ENCODE measurements at places on chromosomes 4 and X.

GRCh38 chr4:70619288-70619687 is 9.3 kb upstream of the ENAM start:
- DNase-seq = no peak

GRCh38 chrX:24245202-24245601 is 68.7 kb downstream of the SUPT20HL2 start:
- DNase-seq = no peak

GRCh38 chrX:39855748-39856129 is 242.0 kb downstream of the BCOR start:
- DNase-seq = no peak

DNA sequence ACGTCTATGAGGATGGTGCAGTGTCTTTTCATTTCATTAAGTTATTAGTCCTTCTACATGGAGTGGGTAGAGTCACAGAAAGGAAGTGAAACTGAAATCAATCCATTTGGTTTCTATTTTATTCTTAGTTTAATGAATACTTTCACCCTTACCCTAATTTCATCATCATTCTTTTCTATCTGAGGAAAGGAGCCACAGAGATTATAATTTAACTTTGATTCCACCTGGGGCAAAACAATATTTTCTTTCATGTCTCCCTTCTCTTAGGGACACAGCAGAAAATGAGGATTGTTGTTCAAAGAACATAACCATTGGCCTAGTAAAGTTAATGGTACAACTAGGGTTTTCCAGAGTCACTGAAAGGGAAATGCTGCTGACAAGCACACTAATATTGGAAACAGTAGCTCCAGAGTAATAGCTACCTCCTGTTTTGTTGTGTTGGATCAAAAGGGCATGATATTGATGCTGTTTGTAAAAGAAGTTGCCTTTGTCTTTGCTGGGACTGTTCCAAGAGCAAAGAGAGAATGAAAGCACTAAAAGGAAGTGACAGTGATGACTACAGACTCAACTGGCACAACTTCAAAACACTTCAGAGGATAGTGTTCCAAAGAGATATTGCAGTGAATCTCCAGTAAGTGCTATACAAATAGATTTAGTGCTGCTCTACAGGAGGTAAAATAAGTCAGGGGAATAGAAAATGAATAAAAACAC is 247.1 kb upstream of the PITX2 start:
- DNase-seq = no peak
